Activated CD4-positive, alpha-beta memory T cell treated with anti-CD3 and anti-CD28 coated beads, Interleukin-2, amount 10 ng/mL, durations not matched to agents 7 days and 5 days (primary cell): ENCODE measurements at places on chromosomes 5 and 9. TPM values are rescaled to one million over a fixed set of nuclear protein-coding genes. Genes with fewer than 3 reads are reported as not detected.

DNA sequence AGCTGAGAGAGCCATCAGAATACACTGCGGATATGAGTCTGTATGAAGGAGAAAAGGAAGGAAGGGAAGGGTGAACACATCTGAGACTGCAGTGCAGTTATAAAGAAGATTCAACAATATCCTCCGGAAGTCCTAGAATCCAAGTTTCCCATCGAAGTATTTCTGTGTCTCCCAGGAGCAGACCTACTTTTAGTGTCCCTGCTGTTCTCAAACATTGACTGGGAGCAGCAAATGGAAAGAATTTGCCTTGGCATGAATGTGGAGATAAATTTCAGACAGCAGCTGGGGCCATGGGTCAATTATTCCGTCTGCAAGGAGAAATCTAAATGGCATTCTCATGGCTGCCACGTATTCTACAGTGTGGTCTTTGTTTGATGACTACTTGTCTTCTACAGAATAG is 478.1 kb upstream of the SMC2 start:
- H3K4me1 ChIP-seq: no peaks in the 10 kb centered on the region
- H3K27ac ChIP-seq: no peak overlapping the region
- H3K27me3 ChIP-seq: no peaks in the 10 kb centered on the region

DNA sequence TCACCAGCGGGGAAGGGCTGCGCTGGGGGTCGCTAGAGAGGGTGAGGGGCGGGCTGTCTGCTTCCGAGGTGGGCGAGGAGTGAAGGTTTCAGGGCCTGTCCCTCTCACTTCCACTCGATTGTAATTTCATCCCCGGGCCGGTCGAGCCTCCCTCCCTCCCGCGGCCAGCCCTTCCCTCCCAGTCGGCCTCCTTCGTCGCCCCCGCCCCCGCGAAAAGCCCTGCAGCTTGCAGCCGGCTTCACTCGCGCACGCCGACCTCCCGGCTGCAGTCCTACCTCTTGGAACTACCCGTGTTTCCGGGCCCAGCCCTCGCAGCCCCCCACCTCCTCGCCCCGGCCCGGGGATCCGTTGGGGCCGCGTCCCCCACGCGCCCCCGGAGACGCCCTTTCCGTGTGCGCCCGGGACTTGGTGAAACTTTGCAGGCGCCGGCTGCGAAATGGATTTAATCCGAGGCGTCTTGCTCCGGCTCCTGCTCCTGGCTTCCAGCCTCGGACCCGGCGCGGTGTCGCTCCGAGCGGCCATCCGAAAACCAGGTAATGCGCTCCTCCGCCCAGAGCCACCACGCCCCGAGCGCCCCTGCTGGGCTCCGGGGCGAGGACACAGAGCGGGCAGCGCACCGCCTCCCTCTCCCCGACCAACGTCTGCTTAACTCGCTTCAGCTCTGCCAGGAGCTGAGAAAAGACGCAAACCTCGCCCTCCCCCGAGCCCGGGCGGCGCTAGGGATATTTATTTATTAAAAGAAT is at the start of gene EGFLAM:
EGFLAM (plus strand) TSS at position 241 of the 743 bp plus-strand sequence; CDS start at position 437, 196 bp downstream.
- DNase-seq: no peak
- no peaks in the 10 kb centered on the region for H3K36me3 ChIP-seq
- H3K27me3 ChIP-seq: peaks cover 57% of the 10 kb centered on the region
- H3K4me3 ChIP-seq: no peak within 1 kb of the TSS
- H3K27ac ChIP-seq: no peak within 1 kb of the TSS

DNA sequence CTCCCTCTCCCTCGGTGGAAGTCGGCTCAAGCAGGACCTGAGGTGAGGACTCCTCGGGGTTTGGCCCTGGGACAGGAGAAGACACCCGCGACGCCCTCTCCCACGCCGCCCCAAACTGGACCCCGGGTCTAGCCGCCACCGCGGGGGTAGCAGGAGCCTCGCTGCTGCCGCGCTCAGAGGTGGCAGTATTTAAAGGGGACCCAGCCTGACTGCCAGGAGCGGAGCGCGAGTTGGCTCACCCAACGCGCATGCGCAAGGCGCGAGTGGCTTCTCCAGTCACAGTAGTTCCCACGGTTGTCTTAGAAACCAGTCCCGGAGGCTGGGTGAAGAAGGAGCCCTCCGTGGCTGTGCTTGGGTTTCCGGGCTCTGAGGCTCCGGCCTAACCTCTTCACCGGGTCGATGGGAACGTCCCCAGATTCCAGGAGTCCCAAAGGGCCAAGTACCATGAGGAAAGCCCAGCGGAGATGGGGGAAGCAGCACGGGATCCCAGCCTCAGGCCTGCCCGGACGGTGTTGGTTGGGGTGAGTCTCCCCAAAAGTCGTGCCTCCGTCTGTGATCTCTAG is 477.8 kb downstream of the SPATA31A7 start:
- H3K27ac ChIP-seq: no peak overlapping the region
- H3K36me3 ChIP-seq: peaks cover 7% of the 10 kb centered on the region
- H3K4me3 ChIP-seq: no peak overlapping the region
- H3K27me3 ChIP-seq: no peaks in the 10 kb centered on the region
- DNase-seq: peak; percentile 12

Gene PKD2L2
- not detected for total RNA-seq
